ENCODE measurements at places on chromosomes 4 and X.

GRCh38 chr4:103075894-103076746 is 441 bp downstream of the SLC9B2 start:
- DNase-seq = peak; percentile 56

GRCh38 chrX:100830547-100830946 is 10.4 kb downstream of the CSTF2 start:
- DNase-seq = no peak

GRCh38 chrX:31500921-31501320 is 429.1 kb upstream of the FTHL17 start:
- DNase-seq = no peak

GRCh38 chr4:82706349-82707000 is 92.1 kb downstream of the SCD5 start:
- DNase-seq = no peak

- DNase-seq = no peak
These were observed 32.2 kb downstream of the FNIP2 start for GRCh38 chr4:158801066-158801465.

DNA sequence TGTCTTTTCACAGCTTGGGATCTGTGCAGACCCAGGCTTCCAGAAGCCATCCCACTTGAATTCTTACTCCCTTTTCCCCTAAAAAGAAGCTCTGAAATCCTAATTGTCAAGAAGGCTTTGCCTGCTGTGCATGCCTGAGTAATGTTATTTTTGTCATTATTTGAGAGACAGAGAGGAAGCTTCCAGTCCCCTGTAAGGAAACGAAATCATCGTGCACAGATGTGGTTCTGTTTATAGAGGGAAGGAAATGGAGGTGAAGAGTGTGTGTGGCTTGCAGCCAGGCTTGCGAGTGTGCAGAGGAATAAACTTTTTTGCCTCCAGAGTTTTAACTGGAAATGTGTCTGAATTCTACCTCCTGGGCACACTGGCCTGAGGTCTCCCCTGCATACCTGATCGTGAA is 70.2 kb downstream of the TBL1X start:
- no peak for DNase-seq

GRCh38 chr4:28558895-28559294 is 1698.3 kb downstream of the STIM2 start:
- DNase-seq = no peak

- DNase-seq = peak; percentile 49
These were observed 99.6 kb upstream of the AFAP1 start for GRCh38 chr4:8039290-8039689.

DNA sequence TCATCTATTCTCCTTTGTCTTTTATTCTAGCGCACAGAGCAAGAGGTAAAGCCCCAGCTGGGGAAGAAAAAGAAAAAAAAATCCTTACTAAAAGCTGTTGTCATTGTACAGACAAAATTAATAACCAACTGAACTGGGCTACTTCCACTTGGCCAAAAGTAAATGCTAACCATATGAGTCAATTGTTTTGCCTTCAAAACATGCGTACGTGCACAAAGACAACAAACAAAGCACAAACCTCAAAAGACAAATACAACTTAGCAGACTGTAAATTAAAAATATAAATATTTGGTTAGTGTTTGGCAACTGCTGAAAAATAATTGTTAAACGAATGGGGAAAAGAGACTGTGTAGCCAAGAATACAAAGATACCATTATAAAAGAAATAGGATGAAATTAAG is 5.9 kb downstream of the EDA2R start:
- no peak for DNase-seq

DNA sequence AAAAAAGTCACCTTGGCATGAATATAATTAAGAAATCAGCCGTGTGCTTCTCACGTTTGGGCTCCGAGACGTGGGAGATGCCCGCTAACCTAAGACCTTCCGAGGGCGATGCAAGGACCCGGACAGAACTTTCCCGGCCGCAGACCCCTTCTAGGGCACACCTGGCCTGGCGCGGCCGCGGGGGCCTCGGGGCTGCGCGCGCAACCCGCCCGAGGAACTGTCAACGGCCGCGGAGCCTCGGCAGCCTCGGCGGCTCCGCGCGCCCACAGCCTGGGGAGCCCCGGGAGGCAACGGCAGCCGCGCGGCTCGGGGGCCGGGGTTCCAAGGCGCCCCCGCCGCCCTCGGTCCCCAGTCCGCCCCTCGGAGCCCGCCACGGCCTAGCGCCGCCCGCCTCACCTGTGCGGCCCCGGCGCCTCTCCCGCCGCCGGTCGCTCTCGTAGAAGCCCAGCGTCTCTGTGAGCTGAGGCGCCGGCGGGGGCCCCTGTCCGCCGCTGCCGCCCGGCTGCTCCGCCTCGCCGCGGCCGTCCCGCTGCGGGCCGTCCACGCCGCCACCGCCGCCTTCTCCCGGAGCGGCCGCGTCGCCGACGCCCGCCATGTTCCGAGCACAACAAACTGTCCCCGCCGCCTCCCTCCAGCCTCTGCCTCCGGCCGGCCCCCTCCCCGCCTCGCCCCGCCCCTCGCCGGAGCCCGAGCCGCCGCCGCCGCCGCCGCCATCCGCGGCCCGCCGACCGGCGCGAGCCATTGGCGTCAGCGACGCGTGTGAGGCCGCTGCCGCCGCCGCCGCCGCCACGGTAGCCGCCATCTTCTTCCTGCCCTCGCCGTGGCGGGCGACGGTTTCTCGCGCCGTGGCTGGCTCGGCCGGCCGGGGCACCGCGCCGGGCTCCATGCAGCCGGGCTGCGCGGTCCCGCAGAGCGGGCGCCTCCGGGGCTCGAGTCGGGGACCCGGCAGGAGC is at the start of gene TAPT1:
Gene TAPT1, minus strand, starts transcription at position 609 of the 953 bp plus-strand sequence. Its CDS starts 14 bp downstream, at position 595.
- DNase-seq = peak; percentile 85

- peak; percentile 22 for DNase-seq
These were observed 763.8 kb upstream of the AADAT start for GRCh38 chr4:170853422-170854021.

DNA sequence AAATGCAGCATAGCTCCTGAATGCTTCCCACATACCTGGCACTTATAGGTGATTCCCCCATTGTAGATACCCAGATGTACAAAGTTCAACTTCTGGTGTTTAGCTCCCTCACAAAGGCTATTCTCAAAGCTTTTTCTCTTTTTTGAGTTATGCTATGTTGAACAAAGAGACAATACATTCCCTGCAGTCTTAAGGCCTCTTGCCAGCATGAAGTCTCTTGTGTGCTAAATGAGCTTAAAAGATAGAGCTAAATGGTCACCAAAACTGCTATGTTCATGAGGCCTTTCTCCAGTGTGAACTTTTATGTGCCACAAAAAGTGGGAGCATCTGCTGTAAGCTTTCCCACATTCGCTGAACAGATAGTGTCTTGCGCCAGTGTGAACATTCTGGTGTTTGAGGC is 111.2 kb upstream of the TMEM47 start:
- no peak for DNase-seq

DNA sequence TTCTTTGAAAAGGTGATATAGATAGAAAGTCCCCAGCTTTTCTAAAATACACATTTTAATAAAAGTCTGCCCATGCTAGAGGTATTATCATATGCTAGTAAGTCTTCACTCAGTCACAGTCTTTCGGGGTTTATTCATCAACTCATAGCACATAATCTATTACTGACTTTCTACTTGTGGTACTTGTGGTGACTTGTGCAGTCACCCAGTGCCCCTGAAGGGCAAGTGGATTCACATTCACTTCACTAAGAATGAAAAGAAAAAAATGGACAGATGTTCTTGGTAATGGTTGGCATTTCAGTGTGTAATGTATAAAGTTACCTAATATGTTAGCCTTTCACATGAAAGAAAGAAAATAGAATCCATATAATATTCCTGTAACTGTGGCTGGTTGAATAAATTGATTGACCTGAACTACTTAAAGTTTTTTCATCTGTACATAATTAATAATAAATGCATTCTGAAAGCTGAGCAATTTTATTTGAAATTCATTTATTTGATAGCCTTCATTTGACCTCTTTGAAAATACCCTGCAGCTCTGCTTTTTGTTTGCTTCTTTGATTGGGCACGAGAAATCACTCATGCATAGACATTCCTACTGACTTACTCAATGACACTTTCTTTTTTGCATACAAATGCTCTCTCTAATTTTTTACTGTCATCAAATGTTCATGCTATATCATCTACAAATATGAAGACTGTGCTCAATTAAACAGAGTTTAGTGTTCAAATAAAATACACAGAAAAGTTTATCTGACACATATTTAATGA is 39.5 kb upstream of the ZNF330 start:
- no peak for DNase-seq

GRCh38 chrX:16457239-16457638 is 192.7 kb upstream of the S100G start:
- no peak for DNase-seq

- no peak for DNase-seq
These were observed 18.6 kb upstream of the CLNK start for GRCh38 chr4:10703156-10703555.

DNA sequence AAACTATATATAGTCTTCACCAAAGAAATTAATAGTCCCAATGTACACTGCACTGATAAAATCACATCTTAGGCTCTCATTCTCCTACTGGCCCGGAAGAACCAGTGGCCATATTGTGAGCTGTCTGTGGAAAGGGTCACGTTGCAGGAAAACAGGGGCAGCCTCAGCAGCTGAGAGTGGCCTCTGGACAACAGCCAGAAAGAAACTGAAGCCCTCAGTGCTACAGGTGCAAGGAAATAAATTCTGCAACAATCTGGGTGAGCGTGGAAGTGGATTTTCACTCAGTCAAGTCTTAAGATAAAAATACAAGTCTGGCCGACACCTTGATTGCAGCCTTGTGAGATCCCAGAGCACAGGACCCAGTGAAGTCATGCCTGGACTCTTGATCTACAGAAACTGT is 3.2 kb upstream of the SLC25A14 start:
- DNase-seq = no peak

DNA sequence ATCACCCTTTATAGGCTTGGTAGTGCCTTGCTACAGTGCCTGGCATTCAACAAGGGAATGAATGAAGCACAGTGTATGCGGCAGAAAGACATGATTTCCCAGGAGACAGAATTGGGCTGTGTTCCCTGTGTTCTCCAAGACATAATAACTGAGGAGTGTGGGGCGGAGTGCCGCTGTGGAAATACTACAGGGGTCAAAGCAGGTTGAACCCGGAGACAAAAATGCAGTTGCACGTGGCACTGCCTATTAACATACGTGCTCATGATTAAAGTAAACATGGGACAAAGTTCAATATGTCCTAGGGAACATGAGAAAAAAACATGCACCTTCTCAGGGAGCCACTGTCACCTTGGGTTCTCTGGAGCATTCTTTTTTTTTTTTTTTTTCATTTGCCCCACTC is 820.8 kb downstream of the RPA4 start:
- DNase-seq = no peak

GRCh38 chr4:87882321-87882720 is 49.6 kb downstream of the MEPE start:
- DNase-seq = no peak

- DNase-seq = no peak
These were observed 204.3 kb upstream of the TLL1 start for GRCh38 chr4:165668694-165669093.

DNA sequence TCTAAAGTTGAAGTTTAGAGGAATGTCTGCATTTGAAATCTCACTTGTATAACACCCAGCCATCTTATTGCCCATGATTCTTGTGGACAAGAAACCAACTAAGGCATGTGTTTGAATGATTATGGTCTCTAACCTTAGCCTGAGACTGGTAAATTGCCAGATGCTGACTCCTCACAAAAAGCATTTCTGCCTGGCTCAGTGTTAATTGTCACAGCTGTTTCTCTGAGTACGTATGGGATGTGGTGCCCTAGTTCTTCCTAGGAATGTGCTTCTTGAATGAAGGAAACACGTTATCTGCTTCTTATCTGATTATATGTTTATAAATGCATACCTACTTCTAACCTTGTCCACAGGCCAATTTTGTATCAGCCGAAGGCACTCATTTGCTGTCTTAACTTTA is 63.1 kb upstream of the NDP start:
- no peak for DNase-seq

DNA sequence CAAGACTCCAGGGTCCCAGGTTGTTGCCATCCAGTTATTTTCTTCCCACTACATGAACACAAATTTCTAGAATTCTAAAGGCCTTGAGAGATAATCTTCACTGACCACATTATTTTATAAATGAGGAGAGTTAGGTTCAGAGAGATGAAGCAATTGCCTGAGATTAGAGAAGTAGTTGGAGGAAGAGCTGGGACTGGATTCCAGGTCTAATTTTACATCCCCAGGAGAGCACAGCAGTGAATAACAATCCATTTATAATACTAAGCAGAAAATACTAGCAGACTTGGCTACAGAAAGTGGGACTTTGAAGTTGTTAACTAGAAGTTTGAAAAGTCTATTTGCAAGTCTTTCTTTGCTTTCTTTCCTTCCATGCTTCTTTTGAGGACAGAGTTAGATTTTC is 231.3 kb upstream of the S100G start:
- DNase-seq = no peak

- DNase-seq = no peak
These were observed 168.9 kb downstream of the CBR4 start for GRCh38 chr4:168841000-168841671.

GRCh38 chr4:94804650-94805049 is 46.9 kb downstream of the BMPR1B start:
- no peak for DNase-seq

DNA sequence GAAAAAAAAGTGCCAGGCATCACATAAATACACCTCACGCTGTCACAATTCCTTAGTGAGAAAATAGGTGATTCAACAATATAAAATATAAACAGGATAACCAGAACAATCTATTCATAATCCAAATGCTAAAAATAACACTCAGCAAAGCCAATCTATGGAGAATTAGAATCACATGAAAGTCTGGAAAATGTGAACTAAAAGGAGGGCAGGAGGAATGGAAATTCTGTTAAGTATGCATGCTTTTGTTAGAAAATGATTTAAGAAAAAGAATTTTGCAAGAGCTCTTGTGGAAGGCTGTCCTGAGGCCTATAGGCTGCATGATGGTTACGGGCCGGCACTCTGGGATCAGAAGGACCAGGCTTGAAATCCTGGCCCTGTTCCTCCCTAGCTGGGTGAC is 70.6 kb upstream of the PROM1 start:
- no peak for DNase-seq

DNA sequence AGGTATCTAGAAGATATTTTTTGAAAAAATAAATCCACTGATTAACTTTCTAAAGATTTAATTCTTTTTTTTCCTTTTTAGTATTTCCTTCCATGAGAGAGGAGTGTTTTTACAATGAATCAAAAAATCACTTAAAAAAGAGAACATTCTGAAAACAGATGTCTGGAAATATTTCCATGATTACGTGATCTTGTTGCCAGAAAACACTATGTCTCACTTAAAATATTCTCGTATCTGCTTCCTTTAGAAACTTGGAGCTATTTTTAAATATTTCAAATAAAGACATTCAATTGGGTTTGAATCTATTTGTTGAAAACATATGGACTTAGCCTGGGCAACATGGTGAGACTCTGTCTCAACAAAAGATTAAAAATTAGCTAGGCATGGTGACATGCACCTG is 232.8 kb upstream of the RASGEF1B start:
- no peak for DNase-seq

DNA sequence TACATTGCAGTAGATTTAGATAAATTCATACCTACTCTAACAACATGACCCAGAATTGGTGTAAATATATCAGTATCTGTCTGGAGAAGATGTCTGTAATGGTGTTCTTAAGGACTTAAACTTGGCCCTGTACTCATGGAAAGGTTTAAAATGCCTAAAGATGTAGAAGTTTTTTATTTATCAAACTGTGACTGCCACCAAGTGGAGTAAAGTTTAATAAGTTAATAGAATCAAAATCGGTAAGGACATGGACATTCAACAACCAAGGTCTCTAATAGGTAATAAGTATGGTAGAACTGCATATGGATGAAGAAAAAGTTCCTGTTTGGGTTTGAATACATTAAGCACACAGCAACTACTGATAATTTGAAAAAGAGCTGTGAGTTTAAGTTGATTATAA is 474.0 kb upstream of the NDST3 start:
- no peak for DNase-seq

GRCh38 chr4:37970702-37971101 is 10.5 kb downstream of the PTTG2 start:
- peak; percentile 84 for DNase-seq
